Endothelial cell (in vitro differentiated cells): ENCODE measurements at places on chromosomes 7 and 10.

- no peak within 1 kb of the TSS for H3K27ac ChIP-seq
- peaks cover 32% of the 10 kb centered on the region for H3K27me3 ChIP-seq
- peak within 1 kb of the TSS; percentile 91 for H3K4me3 ChIP-seq
- peak; percentile 72 for DNase-seq
- H3K4me1 ChIP-seq, result peaks cover 78% of the 10 kb centered on the region
Observed at GRCh38 chr10:101843032-101844021, at the start of gene KCNIP2. Gene KCNIP2 (minus strand): TSS chr10:101843800. CDS start chr10:101843568, 232 bp downstream.

- H3K27me3 ChIP-seq, result no peaks in the 10 kb centered on the region
- no peak overlapping the region for H3K4me3 ChIP-seq
- no peaks in the 10 kb centered on the region for H3K36me3 ChIP-seq
- no peak overlapping the region for H3K27ac ChIP-seq
- peaks cover 15% of the 10 kb centered on the region for H3K4me1 ChIP-seq
Observed at GRCh38 chr10:14753441-14753840, 21.3 kb downstream of the FAM107B start.

DNA sequence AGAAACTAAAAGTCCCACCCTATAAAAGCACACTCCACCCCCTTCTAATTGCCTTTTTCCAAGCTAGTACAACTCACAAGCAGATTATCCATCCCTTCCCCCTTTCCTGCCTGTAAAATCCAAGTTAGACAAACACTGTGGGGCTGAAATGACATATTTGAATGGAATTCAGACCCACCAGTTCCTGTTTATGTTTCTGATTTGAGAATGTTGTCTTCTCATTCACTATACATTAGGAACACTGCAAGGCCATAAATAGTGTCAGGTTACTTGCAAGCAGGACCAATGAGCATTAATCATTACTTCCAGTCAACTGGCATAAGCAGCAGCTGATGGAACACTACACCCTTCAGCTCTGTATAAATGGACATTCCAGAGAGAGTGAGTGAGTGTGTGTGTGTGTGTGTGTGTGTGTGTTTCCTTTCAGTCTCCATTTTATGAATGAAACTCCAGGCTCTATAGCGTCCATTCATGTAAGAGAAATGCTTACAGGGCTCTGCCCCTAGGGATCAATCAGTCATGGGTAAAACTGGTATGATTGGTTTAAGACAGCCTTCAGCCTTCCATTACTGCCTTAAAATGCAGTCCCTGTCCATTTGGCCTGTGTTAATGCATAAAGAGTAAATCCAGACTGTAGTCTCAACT lies 69.3 kb downstream of the ETV1 start:
- H3K36me3 ChIP-seq, result no peaks in the 10 kb centered on the region
- peak overlapping the region; percentile 94 for H3K27ac ChIP-seq
- no peaks in the 10 kb centered on the region for H3K27me3 ChIP-seq
- DNase-seq, result peak; percentile 39
- no peak overlapping the region for H3K4me3 ChIP-seq
- H3K4me1 ChIP-seq, result peaks cover 11% of the 10 kb centered on the region

GRCh38 chr10:110392868-110393740 lies 88.4 kb upstream of the SMNDC1 start:
- H3K27me3 ChIP-seq, result peaks cover 14% of the 10 kb centered on the region
- peak overlapping the region; percentile 61 for H3K4me3 ChIP-seq
- DNase-seq, result no peak
